ENCODE measurements at places on chromosomes 1 and 21.

- no peak for DNase-seq
Measured at GRCh38 chr1:175641633-175642032, 101.8 kb downstream of the TNR start.

DNA sequence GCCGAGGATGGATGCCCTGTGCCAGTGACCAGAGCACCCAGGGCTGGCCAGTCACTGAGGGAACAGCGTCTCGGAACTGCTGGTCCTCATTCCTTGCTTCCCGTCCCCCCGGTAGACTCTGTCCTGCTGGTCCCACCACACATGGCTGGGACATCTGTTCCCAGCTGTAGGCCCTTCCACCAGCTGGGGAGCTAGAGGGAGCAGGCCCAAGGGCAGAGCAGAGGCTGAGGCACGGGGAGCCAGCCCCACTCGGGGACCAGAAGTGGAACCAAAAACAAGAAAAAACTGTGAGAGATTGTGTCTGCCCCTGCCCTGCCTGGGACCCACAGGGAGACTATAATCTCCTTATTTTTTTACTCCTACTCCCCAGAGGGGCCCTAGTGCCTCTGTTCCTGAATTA lies 23.8 kb downstream of the ATP8B2 start:
- no peak for DNase-seq

- DNase-seq: no peak
Measured at GRCh38 chr1:211781260-211781659, 49.3 kb downstream of the LPGAT1 start.

DNA sequence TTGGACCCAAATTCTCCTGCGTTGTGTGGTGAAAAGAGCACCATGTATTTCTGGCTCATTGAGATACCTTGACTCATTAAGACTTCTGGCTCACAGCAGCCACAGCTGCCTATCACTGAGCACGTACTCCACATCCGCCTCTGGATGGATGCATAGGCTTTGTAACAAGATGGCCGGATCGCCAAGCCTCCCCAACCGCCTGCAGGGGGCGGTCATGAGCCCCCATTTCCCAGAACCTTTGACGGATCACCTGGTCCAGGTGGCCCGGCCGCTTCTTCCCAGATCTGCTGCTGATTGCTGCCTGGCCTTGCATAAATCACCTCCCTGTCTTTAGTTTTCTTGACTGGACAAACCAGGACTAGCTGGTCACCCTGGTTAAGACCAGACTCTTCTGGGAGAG lies 156.5 kb upstream of the KLHDC7A start:
- no peak for DNase-seq

GRCh38 chr1:40593449-40594186 lies 62.2 kb downstream of the ZNF684 start:
- DNase-seq: no peak

GRCh38 chr1:230906226-230906625 lies 37.9 kb upstream of the C1orf198 start:
- DNase-seq: no peak

DNA sequence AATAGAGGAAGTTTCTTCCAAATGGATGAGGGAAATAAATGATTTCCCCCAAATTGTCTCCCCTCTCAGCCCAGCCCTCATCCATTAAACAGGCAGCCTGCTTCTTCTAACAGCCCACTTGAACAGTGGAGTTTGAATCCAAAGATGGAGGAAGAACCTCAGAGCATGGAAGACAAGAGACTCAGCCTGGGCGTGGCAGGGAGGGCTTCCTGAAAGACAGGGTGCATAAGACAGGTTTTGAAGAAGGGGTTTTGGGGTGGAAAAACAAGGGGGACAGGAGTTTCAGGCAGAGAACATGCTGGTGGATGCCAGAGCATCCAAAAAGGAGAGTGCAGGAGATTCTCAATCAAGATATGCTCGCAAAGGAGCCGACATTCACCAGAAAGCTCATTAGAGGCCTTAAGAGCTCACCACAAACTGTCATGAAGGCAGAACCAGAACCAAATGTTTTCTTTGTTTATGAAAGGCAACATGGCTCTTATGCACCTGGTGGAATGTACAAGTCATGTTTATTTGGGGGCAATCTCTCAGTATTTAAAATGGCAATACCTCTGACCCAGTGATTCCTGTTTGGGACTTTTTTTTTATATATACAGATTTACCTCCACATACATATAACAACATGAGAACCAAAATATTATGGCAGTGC lies 26.5 kb upstream of the TSPEAR start:
- DNase-seq: no peak

DNA sequence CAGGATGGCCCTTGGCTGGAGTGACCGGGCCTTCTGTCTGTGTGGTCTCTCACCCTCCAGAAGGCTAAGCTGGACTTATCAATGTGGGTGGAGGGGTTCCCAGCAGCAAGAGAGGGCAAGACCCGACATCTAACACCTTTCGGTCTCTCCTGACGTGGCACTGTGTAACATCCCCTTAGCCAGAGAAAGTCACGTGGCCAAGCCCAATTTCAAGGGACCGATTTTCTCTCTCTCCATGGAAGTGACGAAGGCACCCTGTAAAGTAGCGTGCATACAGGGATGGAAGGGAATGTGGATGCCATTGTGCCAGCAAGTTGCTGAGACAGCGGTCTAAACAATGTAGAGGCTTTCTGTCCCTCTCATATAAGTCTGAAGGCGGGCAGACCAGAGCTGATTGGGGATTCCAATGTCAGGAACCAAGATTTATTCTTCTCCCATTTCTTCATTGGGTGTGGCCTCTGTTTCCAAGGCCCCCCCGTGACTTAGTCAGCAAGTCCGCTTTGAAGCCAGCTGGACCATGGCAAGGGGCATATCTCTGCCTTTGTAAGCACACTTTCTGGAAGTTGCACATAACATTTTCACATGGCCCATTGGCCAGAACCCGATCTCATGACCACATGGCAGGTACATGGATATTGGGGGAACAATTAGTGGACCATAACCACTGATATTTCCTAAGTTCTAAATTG lies 12.5 kb downstream of the MX1 start:
- no peak for DNase-seq

DNA sequence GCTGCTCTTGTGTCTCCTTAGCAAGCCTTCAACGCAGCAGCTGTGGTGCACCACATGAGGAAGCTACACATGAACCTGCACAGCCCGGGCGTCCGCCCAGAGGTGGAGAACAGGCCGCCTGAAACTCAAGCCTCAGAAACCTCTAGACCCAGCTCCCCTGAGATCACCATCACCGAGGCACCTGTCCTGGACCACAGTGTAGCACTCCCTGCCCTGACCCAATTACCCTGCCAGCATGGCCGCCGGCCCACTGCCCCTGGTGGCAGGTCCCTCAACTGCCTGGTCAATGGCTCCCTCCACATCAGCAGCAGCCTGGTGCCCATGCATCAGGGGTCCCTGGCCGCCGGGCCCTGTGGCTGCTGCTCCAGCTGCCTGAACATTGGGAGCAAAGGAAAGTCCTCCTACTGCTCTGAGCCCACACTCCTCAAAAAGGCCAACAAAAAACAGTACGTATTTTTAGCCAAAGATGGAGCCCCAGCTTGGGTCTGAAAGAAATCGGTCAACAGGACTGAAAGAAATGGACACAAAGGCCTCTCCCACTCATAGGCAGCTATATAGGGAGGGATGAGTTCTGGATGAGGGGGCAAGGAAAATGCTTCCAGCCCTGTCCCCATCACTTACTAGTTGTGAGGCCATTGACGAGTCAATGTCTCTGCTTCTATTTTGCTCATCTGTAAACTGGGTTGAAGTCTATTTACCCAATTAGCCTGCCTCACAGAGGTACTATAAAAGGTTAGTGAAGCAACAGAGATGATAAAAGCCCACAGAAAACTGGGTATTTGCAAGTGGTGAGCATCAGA lies 28.5 kb downstream of the CAMK1G start:
- no peak for DNase-seq

GRCh38 chr1:227378181-227378580 lies 59.9 kb upstream of the CDC42BPA start:
- DNase-seq: no peak

DNA sequence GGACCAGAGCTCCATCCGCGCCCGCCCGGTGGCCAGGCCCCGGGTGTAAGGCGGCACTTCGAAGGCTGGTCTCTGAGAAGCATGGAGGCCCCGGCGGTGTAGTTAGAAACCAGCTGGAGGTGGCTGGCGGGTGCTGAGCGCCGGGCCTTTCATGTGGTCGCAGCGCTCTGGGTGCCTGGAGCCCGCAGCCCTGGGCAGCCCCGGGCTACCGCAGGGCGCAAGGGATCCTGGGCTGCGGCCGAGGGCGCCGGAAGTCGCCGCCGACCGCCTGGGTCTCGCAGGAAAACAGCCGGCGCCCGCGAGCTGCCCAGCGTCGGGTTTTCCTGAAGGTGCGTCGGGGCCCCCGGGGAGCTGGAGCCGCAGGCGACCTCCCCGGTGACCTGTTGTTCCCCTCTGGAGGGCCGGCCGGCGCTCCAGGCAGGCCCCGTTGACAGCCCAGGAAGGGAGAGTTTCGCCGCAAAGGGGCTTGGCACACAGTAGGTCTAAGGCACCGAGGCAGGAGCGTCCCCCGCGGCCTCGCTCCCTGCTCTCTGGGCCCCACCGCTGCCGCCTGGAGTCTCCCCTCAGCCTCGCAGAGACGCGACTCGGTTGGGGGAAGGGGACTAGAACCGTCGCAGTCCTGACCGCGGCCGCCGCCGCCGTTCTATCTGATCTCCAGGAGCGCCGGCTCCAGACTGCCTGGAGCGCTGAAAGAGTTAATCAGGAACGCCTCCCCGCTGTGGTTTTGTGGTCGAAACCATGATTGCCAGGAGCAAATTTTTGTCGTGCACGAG lies 2.7 kb downstream of the GRHL3 start:
- peak; percentile 89 for DNase-seq

- no peak for DNase-seq
Measured at GRCh38 chr1:40711465-40712404, 20.2 kb downstream of the NFYC start.

DNA sequence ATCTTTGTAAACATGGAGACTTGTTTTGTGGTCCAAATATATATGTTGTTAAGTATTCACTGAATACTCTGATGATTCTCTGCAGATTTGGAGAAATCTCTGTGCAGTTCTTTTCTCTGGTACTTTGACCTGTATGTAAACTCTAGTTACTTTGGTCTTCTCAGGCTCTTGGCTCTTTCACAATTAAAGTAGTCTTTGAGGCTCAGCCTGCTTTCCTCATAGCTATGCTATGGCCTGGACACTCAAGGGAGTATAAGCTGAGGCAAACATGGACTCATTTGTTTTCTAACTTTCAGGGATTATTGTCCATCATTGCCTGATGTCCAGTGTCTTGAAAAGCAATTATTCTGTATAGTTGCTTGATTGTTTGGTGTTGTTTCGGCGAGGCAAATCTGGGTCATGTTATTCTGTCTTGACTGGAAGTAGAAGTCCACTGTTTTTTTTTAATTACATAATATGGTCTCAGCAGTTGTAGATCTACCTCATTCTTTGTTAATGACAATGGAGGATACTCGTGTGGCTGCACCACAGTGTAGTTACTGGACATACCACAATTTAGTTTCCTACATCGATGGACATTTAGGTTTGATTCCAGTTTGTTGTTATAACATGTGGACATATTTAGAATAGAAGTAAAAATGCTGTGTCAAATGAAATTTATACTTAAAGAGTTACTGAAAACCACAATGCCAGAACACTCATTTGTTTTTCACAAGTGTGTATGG lies 9.2 kb downstream of the PTBP2 start:
- no peak for DNase-seq

Measured in spleen (tissue), 13 donors.